ENCODE measurements at places on chromosomes 6 and 20. TPM values are rescaled to one million over a fixed set of nuclear protein-coding genes. Genes with fewer than 3 reads are reported as not detected.

The LPIN3 gene
- 20.9 TPM for polyA plus RNA-seq

The RFX6 gene
- polyA plus RNA-seq: not detected

The ETV7 gene
- polyA plus RNA-seq: 0.13 TPM

The CLIC5 gene
- 212 TPM for polyA plus RNA-seq

DNA sequence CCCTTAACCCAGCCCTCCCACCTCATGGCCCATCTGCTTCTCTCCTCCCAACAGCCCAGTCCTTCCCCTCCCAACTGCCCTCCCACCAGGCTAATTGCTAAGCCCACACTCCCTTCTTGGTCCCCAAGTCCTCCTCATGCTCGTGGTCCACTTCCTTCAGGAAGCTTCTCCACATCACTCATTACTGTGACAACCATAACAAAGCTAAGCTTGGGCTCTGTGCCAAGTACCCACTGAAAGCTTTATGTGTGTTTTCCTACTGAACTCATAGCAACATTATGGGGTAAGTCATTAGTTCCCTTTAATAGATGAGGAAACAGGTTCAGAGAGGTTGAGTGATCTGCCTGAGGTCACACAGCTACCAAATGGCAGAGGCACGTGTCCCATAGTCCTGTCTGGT is 16.2 kb downstream of the FRS3 start:
- no peak for DNase-seq

DNA sequence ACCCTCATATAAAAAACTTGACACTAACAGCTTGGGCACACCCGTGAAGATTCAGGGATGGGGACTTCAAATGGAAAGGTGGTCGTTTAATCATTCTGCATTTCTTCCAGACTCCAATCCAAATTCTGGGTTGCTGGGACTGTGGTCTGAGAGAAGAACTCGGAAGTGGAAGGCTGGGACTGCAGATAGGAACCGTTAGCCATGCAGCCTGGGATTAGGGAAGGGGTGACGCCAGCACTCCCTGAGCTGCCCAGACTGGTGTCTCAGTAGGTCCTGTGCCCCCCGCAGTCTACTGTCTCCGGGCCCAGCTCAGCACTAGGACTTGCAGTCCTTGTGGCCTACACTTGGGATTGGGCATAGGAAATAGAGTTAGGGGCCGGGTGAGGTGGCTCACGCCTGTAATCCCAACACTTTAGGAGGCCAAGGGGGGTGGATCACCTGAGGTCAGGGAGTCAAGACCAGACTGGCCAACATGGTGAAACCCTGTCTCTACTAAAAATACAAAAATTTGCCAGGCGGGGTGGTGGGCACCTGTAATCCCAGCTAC is 511 bp upstream of the CLIC1 start:
- no peak for DNase-seq

DNA sequence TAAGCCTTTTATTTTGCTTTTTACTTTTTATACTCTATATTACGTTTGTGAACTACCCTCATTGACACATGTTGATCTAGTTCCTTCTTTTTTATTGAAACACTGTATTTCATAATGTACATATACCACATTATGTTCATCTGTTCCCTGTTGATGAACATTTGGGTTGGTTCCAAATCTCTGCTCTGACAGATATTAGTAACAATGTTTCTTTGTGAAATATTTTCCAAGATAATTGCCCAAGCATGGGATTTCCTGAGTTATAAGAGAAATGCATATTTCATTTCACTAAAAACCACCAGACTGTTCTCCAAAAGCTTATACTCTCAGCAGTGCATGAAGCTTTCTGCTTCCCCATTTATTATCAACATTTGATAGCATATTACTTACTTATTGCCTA is 44.2 kb upstream of the TNFRSF21 start:
- DNase-seq: no peak

GRCh38 chr6:52577778-52578463 is 1.1 kb upstream of the TRAM2 start:
- DNase-seq: no peak

GRCh38 chr6:157831018-157831369 is 7.9 kb downstream of the SNX9 start:
- DNase-seq: no peak

DNA sequence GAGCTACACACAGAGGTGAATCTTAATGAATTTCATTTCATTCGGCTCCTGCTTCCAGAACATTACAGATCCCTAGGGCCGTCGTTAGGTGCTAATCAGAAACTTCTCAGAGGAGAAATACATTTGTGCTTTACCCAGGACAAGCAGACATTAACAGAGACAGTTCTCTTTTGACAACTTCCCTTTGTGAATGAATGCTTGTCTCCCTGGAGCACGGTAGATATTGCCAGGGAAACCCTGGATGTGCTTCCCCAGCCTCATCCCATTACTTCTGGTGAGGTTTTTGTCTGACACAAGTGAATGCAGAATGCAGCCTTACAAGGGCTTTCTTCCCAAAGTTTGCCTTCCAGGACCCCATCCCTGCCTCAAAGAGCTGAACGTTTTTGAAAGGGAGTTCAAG is 105.4 kb downstream of the SYNDIG1 start:
- no peak for DNase-seq

GRCh38 chr20:15854911-15855310 is 718.3 kb downstream of the KIF16B start:
- DNase-seq: no peak

DNA sequence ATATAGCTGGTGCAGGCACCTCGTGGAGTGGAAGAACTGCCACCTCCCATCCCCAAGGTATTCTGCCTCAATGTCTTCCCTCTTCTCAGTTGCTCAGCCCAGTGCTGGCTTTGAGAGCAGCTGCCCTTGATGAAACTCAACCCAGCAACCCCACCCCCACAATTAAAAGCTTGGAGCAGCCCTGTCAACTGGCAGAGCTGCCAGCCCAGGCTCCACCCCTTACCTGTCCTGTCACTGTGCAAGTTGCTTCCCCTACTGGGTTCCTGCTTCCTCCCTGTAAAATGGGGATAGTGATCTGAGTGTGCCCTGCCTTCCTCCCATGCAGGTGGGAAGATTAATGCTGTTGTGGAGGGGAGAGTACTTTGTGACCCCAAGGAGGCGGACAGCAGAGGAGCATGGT is 4.5 kb downstream of the TMEM63B start:
- no peak for DNase-seq
